PC-9 (cell line): ENCODE measurements at places on chromosomes 3 and 15. TPM values are rescaled to one million over a fixed set of nuclear protein-coding genes. Genes with fewer than 3 reads are reported as not detected.

The EFCC1 gene
- total RNA-seq, result 0.24 and 0.43 TPM in 2 replicates

The PRKCI gene
- total RNA-seq, result 85.4 and 104 TPM in 2 replicates

The STAC gene
- 14.7 and 17.6 TPM in 2 replicates for total RNA-seq

The RASL12 gene
- not detected in 2 replicates for total RNA-seq

The CIDEC gene
- total RNA-seq, result 0.37 TPM in 1 of 2 replicates, not detected in the other

GRCh38 chr3:190009614-190010013 is 111.1 kb downstream of the P3H2 start:
- no peak overlapping the region for H3K27ac ChIP-seq
- peaks cover 45% of the 10 kb centered on the region for H3K4me1 ChIP-seq
- H3K27me3 ChIP-seq, result no peaks in the 10 kb centered on the region
- H3K36me3 ChIP-seq, result no peaks in the 10 kb centered on the region
- H3K4me3 ChIP-seq, result no peak overlapping the region
- no peak for DNase-seq

- H3K27ac ChIP-seq, result no peak overlapping the region
- H3K4me1 ChIP-seq, result peaks cover 20% of the 10 kb centered on the region
- no peaks in the 10 kb centered on the region for H3K27me3 ChIP-seq
- no peak overlapping the region for H3K4me3 ChIP-seq
Measured at GRCh38 chr3:186094271-186094670, 14.6 kb downstream of the ETV5 start.

GRCh38 chr15:50641318-50641717 is 45.3 kb downstream of the TRPM7 start:
- H3K4me3 ChIP-seq, result no peak overlapping the region
- H3K27me3 ChIP-seq, result no peaks in the 10 kb centered on the region
- H3K4me1 ChIP-seq, result no peaks in the 10 kb centered on the region
- H3K36me3 ChIP-seq, result no peaks in the 10 kb centered on the region
- DNase-seq, result no peak

DNA sequence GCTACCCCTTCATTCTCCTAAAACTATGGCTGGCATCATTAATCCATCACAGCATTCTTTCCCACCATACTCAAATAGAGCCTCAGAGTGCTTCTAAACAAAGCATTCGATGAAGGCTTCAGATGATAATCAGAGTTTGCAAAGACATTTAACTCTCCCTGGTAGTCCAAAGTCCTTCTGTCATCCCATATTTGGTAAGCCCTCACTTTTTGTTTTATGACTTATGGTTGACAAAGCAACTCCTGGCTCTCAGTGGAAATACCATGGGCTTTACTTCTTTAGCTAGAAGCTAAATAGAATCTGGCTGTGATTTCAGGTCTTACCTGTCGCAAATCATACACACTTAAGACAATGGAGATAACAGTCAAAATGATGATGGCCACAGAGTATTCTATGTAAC is 27.8 kb downstream of the ATP13A5 start:
- DNase-seq, result no peak
- peaks cover 30% of the 10 kb centered on the region for H3K27me3 ChIP-seq
- H3K4me3 ChIP-seq, result no peak overlapping the region
- H3K4me1 ChIP-seq, result no peaks in the 10 kb centered on the region

DNA sequence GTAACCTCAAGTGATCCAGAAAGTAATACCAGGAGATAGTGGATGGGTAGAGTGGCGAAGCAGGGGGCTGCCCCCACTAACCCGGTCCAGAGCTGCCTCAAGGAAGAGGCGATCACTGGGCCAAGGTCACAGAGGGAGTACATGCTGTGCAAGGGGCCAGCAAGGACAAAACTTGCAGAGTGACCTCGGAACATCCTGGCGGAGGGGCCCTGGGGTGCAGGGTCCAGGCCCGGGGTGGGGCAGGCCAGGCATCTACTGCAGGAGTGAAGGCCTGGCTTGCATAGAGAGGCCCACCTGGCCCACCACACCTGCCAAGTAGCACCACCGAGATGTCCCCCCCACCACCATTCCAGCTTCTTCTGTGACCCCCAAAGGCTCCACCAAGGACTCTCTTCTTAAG is 17.6 kb downstream of the IQSEC1 start:
- no peak overlapping the region for H3K4me3 ChIP-seq
- no peak overlapping the region for H3K27ac ChIP-seq
- peaks cover 19% of the 10 kb centered on the region for H3K4me1 ChIP-seq
- no peak for DNase-seq
- no peaks in the 10 kb centered on the region for H3K36me3 ChIP-seq
